ENCODE measurements at places on chromosomes 4 and X.
A peak's percentile ranks its signal among the peaks of the same experiment; 100 is the strongest.

GRCh38 chr4:103482471-103482870 is 237.3 kb downstream of the TACR3 start:
- DNase-seq, result no peak

DNA sequence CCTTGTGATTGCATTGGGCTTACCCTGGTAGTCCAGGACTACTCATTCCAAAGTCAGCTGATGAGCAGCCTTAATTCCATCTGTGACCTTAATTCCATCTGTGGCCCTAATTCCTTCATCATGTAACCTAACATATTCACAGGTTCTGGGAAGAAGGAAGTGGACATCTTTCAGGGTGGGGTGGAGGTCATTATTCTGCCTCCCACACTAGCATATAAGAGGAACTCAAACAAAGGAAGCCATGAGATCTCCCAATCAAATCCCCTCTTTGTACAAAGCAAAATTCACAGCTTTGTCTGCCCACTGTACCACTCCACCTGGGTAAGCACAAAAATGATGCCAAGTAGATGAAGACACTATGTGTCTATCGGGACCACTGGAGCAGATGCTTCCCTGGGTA is 87.3 kb downstream of the SLC2A9 start:
- DNase-seq, result no peak

- no peak for DNase-seq
These were observed 161.2 kb upstream of the WDFY3 start for GRCh38 chr4:85127653-85128052.

GRCh38 chrX:72176981-72177380 is 4.6 kb upstream of the PIN4 start:
- no peak for DNase-seq

GRCh38 chrX:11533199-11533651 is 132.5 kb downstream of the ARHGAP6 start:
- peak; percentile 40 for DNase-seq

DNA sequence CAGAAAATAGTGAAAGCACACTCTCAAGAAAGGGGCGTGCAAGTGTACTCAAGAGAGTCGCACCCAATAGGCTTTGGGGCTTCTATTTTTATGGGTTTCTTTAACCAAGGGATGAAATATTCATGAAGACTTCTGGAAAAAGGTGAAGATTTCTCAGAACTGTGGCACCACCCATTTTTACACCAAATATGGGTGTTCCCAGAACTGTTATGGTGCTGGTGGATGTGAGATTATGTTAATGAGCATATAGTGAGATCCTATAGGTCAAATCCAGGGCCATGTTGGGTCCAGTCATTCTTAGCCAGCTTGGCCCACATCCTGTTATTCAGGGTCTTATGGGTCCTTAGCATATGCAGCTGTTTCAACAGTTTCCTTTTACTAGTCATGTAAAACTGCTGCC is 61.0 kb upstream of the SMIM10 start:
- DNase-seq, result no peak

GRCh38 chr4:38266616-38267015 is 306.4 kb downstream of the PTTG2 start:
- DNase-seq, result no peak

- no peak for DNase-seq
These were observed 28.7 kb downstream of the TMPRSS11A start for GRCh38 chr4:67934628-67935027.

- no peak for DNase-seq
These were observed 70.0 kb upstream of the TSPAN5 start for GRCh38 chr4:98728433-98728832.
